ENCODE measurements at places on chromosomes 5 and 9.
A peak's percentile ranks its signal among the peaks of the same experiment; 100 is the strongest.

- no peak for DNase-seq
Observed at GRCh38 chr5:75465480-75465879, 45.9 kb downstream of the CERT1 start.

DNA sequence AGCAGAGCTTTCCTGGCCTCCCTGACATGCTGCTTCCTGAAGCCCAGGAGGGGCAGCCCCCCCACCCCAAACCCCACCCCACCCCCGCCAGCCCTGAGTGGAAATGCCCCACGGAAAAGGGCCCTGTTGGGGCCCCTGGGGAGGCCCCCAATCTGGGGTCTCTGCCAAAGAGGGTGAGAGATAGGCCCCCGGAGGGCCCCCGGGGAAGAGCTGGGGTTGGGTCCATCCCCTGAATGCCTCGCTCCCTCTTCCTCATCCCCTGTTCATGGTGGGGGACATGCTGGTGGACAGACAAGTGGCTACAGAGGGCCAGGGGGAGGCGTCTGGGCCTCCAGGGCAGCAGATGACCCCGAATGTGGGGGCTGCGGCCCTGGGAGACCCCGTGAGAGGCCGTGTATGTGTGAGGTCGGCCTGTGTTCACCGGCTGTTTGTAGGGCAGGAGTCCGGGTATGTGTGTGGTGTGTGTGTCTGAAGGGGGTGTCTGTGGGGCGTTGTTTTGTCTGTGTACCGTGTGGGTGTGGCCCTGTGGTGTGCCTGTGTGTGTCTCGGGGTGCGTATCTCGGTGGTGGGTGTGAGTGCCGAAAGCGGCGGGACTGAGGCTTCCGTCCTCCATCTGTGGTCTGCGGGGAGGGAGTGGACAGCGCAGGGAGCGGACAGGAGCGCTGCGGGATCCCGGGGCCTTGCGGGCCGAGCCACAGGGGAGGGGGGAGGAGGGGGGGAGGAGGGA, 11.3 kb downstream of the C9orf50 start:
- DNase-seq = no peak

- no peak for DNase-seq
Observed at GRCh38 chr9:5336688-5337087, 3.0 kb downstream of the RLN1 start.

DNA sequence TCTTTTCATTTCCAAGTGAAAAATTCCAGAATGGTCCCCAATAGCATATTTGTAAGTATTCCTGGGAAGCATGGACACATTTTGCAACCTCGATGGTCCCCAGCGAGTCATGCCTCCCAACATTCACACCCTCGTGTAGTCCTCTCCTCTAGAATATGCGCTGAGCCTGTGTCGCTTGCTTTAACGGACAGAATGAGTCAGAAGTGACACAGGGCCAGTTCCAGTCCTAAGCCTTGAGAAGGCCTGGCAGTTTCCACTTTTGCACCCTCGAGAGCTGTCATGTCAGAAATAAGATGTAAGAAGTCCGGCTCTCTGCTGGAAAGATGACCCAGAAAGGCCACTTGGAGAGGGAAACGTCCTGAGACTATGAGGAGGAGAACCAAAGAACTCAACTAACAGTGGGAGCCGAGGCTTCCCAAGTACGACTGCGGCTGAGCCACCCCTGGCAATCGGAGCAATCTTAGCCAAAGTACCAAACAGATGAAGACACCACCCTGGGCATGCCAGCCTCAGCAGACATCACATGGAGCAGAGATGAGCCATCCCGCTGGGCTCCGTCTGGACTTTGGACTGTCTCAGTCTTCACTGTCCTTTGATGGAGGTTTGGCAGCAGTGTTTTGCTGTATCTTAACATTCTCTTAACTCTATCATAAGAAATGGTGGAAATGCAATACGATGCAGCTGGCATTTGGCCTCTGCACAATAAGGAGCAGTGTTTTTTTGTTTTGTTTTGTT, 42.6 kb upstream of the GFPT2 start:
- no peak for DNase-seq

DNA sequence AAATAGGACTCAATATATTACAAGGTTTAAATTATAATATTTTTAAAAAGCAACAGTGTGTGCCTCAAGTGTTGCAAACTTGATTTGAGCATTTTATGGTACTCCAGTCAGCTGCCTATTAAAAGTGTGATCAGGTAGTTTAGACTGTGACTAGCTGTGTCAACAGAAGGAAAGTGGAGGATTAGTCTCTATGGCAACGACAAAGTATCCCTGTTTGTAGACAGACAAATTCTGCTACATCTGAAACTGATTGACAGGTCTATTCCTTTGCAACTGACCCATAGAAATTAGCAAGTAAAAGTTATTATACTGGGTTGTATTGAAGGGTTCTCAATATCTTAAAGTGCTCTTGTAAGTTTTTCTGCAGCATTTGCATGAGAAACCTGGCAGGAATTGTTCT, 249.8 kb upstream of the ARRDC3 start:
- no peak for DNase-seq

- no peak for DNase-seq
Observed at GRCh38 chr5:68757626-68758212, 336.1 kb upstream of the SLC30A5 start.

GRCh38 chr5:132229236-132229635, 1.6 kb upstream of the P4HA2 start:
- DNase-seq = no peak

DNA sequence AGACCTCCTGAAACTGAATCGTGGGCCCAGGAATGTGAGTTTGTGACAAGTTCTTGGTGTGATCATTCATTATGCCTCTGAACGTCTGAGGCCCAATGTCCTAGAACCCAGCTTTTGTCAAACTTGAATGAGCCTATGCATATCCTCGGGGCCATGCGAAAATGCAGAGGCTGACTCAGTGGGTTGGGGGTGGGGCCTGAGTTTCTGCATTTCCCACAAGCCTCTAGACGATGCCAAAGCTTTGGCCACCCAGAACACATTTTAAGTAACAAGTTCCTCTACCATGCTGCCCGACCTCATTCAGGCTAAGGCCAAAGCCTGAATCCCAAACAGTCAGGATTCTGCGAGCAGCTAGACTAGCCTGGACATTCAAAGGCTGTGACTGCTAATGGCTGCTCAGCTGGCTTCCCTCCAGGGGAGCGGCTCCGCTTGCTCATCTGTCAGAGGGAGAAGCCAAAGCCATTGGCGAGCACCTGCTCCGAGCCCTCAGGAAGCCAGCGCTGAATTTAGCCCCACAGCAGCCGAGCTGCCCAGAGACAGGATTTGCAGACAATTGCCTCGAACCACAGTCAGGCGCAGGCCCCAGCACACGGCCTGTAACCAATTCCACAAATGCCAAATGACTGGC, 177.5 kb downstream of the ZDHHC21 start:
- no peak for DNase-seq

- DNase-seq = no peak
Observed at GRCh38 chr9:101342595-101342994, 42.2 kb downstream of the BAAT start.

DNA sequence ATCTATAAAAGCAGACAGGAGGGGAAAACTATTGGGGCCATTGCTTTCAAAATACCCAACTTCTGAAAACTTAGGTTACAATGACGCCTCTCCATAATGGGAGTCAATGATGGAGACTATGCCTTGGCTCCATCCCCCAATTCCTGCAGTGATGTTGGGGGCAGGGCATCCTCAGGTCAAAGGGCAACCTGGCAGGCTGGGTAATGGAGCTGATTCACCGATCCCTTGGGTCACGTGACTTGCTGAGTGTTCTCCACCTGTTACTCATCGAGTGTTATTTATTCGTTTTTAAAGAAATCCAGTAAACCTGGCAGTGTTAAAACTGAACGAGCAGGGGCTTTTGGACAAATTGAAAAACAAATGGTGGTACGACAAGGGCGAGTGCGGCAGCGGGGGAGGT, 244.4 kb downstream of the FAM114A2 start:
- no peak for DNase-seq

GRCh38 chr5:9557696-9558095, 11.8 kb upstream of the SEMA5A start:
- no peak for DNase-seq

- no peak for DNase-seq
Observed at GRCh38 chr5:167255926-167256325, 1035.5 kb upstream of the WWC1 start.

DNA sequence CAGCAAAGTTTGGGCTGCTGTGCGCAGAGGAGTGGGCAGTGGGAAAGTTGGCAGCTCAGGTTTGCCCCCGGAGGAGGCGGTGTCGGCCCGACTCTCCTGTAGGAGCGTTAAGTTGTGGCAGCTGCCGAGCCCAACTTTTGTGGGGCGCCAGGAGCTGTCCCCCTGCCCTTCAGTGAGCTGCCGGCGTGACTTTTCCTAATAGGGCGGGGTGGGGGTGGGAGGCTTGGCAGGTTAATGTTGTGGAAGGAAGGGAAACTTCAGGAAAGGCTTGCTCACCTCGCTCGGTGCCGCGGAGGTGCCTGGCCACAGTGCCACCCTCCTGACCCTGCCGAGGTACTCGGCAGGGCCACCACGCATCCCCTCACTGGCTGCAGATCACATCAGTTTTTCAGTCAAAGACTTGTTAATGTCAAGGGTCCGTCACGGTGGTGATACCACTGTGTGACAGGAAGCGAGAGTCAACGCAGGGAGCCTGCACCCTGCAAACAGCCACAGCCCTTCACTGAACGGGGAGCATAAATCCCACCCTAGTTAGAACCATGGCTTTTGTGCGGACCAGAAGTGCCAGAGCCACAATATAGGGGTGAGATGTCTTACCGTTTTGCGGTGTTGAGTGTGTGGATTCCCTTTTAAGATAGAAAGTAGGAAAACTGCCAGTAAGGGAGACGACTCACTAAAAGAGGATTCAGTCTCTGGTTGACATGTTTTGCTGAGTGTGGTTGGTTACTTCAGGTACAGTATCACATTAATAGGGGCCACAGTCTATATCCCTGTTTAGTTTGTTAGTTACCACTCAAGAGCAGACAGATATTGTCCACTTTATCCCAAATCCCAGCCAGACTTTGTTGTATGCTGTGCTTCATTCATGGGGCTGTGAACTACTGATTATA, 796 bp downstream of the LNPEP start:
- peak; percentile 55 for DNase-seq

- DNase-seq = no peak
Observed at GRCh38 chr5:145801195-145801594, 33.9 kb downstream of the PRELID2 start.

DNA sequence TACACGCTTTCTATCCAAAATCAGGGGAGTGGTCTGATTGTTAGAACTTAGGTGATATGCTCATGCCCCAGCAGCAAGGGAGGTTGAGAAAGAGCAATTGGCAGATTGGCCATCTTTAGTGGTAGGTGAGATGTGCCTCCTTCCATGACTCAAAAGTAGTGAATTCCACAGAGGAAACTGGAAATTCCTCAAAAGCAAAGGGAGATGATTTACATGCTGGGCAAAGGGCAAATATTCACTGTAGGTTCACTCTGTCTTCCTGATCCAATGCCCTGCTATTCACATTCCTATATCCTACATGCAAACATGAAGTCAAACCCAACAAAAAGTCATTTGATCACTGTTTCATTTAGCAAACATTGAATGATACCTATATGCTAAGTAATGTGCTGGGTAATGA, 130.1 kb upstream of the ZNF608 start:
- no peak for DNase-seq

GRCh38 chr5:65020492-65020891, 251.8 kb downstream of the CWC27 start:
- no peak for DNase-seq

DNA sequence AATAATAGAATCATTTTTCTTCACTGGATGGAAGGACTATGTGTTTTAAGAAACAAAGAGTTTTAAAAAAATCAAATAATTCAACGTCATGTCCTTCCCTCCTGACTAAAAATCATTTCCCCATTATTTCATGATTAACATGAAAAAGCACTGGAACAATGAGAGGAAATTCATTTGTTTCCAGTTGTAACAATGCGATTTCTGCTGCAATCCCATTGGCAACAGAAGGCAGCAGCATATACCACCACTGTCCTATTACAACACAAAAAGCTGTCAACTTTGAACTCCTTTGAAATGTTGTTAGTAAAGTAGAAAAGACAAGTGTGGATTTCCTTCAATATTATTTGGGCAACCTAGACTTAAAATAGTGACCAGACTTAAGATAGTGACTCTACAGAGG, 3.1 kb downstream of the C5orf63 start:
- no peak for DNase-seq

- DNase-seq = peak; percentile 17
Observed at GRCh38 chr9:131616983-131617604, 71.8 kb downstream of the PRRT1B start.

GRCh38 chr9:97717866-97718265, 20.7 kb upstream of the XPA start:
- no peak for DNase-seq

GRCh38 chr5:122295138-122295537, 16.9 kb upstream of the SNCAIP start:
- no peak for DNase-seq

GRCh38 chr5:95347506-95348120, 43.6 kb upstream of the FAM81B start:
- no peak for DNase-seq

GRCh38 chr9:116942593-116943061, 255.5 kb downstream of the TRIM32 start:
- DNase-seq = no peak

GRCh38 chr9:99430301-99430700, 208.2 kb downstream of the SEC61B start:
- DNase-seq = no peak

DNA sequence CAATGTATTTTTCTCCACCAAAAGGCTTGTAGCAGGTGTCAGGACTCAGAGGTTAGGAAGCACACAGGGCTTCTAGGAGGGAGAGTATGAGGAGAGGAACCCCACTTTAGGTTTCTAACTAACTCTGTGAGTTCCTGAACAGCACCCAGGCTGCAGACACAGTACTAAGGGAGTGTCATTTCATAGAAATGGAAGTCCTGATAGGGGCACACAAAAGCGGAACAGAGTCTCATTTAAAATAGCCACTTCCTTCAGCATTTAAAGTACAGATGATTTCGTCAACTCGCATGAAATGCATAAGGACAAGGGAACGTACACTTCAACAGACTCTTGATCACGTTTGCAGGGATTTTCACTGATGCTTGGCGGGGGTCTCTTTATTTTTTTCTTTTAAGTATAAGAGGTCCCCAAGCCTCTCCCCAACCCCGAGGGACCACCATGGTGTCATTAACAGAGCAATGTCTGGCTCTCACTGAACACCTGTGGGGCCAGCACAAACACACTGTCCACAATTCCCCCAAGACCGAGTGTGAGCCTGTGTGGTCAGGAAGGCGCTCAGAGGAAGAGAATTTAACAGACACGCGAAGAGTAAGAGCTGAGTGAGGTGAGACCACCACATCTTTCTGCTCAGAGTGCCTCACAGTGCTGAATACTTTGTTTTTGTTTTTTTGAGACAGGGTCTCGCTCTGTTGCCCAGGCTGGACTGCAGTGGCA, 82.3 kb downstream of the SECISBP2 start:
- no peak for DNase-seq

DNA sequence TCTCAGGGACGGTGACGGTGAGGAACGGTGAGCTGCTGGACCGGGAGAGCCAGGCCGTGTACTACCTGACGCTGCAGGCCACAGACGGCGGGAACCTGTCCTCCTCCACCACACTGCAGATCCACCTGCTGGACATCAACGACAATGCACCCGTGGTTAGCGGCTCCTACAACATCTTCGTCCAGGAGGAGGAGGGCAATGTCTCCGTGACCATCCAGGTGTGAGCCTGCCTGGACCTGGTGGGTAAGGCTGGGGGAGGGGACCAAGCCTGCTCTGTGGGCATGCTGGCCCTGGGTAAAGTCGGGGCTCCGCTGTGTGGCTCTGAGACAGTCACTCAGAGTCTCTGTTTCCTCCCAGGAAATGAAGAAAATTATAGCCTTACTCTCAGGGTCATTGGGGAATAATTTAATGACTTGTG, 29.3 kb downstream of the CDHR2 start:
- DNase-seq = no peak
